ENCODE measurements at places on chromosomes 16 and 17. TPM values are rescaled to one million over a fixed set of nuclear protein-coding genes. Genes with fewer than 3 reads are reported as not detected.

ADAP2 gene
- total RNA-seq: 0.65 TPM

AANAT gene
- total RNA-seq: not detected

TBC1D3 gene
- not detected for total RNA-seq

SLC25A39 gene
- 107 TPM for total RNA-seq

SOX15 gene
- 0.71 TPM for total RNA-seq

GNG13 gene
- not detected for total RNA-seq

GRCh38 chr16:72291531-72291981 is 119.6 kb upstream of the PMFBP1 start:
- H3K36me3 ChIP-seq: no peaks in the 10 kb centered on the region
- H3K4me1 ChIP-seq: no peaks in the 10 kb centered on the region
- no peak for DNase-seq
- H3K27ac ChIP-seq: no peak overlapping the region
- no peaks in the 10 kb centered on the region for H3K27me3 ChIP-seq

GRCh38 chr17:57502811-57503241 is 242.3 kb downstream of the CCDC182 start:
- H3K4me1 ChIP-seq: peaks cover 10% of the 10 kb centered on the region
- no peak overlapping the region for H3K4me3 ChIP-seq

- no peak for DNase-seq
- no peaks in the 10 kb centered on the region for H3K27me3 ChIP-seq
- H3K4me3 ChIP-seq: no peak overlapping the region
- H3K27ac ChIP-seq: no peak overlapping the region
- no peaks in the 10 kb centered on the region for H3K36me3 ChIP-seq
Measured at GRCh38 chr16:13992322-13992721, 72.4 kb downstream of the ERCC4 start.

GRCh38 chr17:81157848-81158687 is 7.2 kb upstream of the PVALEF start:
- H3K27ac ChIP-seq: no peak overlapping the region
- no peak for DNase-seq
- H3K27me3 ChIP-seq: no peaks in the 10 kb centered on the region
- no peak overlapping the region for H3K4me3 ChIP-seq
- H3K36me3 ChIP-seq: no peaks in the 10 kb centered on the region

DNA sequence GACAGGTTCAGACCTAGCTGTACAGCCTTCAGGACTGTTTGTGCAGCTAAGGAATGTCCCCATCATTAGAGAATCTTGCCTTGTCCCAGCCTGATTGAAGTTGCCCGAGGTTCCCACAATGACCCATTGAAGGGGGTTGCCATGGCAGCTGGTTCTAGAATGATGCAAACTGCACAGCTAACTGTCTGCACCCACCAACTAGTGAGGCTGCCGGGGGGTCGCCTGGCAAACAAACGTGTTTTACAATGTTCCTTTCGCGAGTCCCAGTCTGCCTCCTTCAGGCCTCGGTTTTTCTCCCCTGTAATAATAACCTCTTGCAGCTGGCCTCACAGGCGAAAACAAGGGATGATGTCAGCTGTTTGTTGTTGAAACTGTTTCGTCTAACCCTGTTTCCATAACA is 5.5 kb downstream of the C16orf96 start:
- no peaks in the 10 kb centered on the region for H3K27me3 ChIP-seq
- no peak overlapping the region for H3K4me3 ChIP-seq
- H3K36me3 ChIP-seq: no peaks in the 10 kb centered on the region
- H3K27ac ChIP-seq: no peak overlapping the region
- no peak for DNase-seq
- peaks cover 2% of the 10 kb centered on the region for H3K4me1 ChIP-seq

GRCh38 chr16:56889206-56889605 is 24.2 kb downstream of the SLC12A3 start:
- no peaks in the 10 kb centered on the region for H3K27me3 ChIP-seq
- no peak overlapping the region for H3K4me3 ChIP-seq
- no peak overlapping the region for H3K27ac ChIP-seq
- no peak for DNase-seq
- no peaks in the 10 kb centered on the region for H3K36me3 ChIP-seq

DNA sequence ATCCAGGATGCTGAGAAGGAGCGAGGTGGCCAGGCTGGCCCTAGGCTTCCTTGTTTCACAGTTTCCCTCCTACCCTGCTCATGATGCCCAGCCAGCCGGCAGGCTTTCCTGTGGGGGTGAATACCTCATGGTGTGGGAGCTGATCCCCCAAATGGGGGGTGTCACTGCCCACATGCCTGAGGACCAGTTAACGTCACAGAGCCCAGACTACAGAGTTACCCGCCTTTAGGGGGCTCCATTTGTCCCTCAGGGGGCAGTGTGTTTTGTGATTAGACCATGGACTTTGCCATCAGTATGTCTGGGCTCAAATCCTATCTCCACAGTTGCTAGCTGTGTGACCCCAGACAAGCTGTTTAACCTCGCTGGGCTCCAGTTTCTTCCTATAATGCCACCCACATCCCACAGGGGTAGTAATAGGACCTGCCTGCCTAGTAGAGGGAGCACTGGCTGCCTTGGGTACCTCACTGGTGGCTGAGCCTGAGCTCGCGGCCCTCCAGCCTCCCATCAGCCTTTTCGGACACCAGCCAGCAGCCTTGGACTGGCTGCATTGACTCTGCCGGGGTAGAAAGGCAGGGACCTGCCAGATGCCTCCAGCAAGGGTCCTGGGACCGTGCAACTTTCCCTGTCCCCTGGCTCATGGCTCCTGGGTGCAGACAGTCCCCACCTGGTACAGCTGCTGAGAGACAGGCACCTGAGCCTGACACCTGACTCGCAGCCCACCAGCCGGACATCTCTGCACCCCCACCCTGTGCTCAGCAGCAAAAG is 87.5 kb upstream of the GSE1 start:
- DNase-seq: no peak
- H3K27ac ChIP-seq: no peak overlapping the region
- H3K27me3 ChIP-seq: no peaks in the 10 kb centered on the region

GRCh38 chr16:84084570-84085270 is 32.0 kb downstream of the MBTPS1 start:
- peaks cover 44% of the 10 kb centered on the region for H3K36me3 ChIP-seq
- H3K4me3 ChIP-seq: no peak overlapping the region
- H3K27ac ChIP-seq: no peak overlapping the region
- H3K27me3 ChIP-seq: no peaks in the 10 kb centered on the region

- DNase-seq: peak; percentile 83
- H3K4me3 ChIP-seq: no peak overlapping the region
- H3K36me3 ChIP-seq: no peaks in the 10 kb centered on the region
- no peaks in the 10 kb centered on the region for H3K27me3 ChIP-seq
- peak overlapping the region; percentile 80 for H3K27ac ChIP-seq
Measured at GRCh38 chr17:47720754-47721533, 12.1 kb upstream of the TBX21 start.

GRCh38 chr17:20032636-20033035 is 23.5 kb downstream of the SPECC1 start:
- no peak overlapping the region for H3K4me3 ChIP-seq
- no peaks in the 10 kb centered on the region for H3K36me3 ChIP-seq
- H3K27ac ChIP-seq: no peak overlapping the region
- H3K4me1 ChIP-seq: peaks cover 5% of the 10 kb centered on the region
- DNase-seq: no peak
- peaks cover 17% of the 10 kb centered on the region for H3K27me3 ChIP-seq

DNA sequence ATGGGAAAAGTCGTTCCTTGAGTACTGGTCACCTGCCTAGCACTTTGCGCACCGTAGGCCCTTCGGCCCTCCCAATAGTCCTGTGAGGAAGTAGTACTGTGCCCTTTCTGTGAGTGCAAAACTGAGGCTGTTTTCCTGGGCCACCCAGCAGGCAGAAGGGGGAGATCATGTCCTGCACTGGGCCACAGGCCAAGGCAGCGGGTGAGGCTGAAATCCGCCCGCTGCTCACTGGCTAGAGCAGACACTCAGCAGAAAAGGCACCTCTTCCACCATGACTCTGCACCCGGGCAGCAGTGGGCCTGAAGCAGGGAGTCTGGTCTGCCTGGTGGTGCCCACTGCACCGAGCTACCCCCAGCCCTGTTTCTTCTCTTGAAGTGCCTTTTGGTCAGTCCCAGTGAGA is 20.2 kb downstream of the METTL22 start:
- no peak overlapping the region for H3K27ac ChIP-seq
- H3K4me1 ChIP-seq: peaks cover 22% of the 10 kb centered on the region
- H3K27me3 ChIP-seq: no peaks in the 10 kb centered on the region
- DNase-seq: no peak
- peaks cover 54% of the 10 kb centered on the region for H3K36me3 ChIP-seq

DNA sequence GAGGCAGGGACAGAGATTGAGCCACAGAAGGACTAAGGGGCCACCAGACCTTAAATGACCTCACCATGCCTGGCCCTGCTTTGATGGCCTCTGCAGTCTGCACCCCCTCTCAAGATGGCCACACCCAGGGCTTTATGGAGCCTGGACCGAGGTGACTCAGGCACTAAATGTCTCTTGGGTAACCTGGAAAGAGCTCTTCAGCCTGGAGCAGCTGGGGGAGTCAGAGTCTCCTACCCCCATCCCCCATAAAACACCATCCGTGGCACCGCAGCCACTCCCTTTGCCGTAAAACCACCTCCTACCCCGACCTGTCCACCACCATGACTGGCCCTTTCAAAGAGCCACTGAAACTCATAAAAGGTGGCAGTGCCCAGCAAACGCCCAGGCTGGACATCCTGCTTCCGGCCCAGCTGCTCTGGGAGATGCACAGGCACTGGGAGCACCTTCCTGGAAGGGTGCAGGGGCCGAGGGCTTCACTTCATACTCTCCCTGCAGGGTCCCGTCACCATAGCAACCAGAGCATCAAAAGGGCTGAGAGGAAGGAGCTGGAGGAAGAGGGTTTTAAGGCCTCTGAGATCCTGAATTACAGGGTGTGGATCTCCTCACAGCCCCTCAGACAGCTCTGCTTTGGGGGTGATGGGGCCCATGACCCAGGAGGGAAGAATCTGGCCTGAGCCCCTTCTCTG is 22.3 kb downstream of the FOXN1 start:
- peaks cover 1% of the 10 kb centered on the region for H3K27me3 ChIP-seq
- no peaks in the 10 kb centered on the region for H3K36me3 ChIP-seq
- no peak overlapping the region for H3K4me3 ChIP-seq
- DNase-seq: no peak

GRCh38 chr16:75380870-75381269 is 52.4 kb downstream of the CFDP1 start:
- H3K4me1 ChIP-seq: peaks cover 36% of the 10 kb centered on the region
- peak overlapping the region; percentile 50 for H3K4me3 ChIP-seq
- H3K27me3 ChIP-seq: peaks cover 46% of the 10 kb centered on the region

DNA sequence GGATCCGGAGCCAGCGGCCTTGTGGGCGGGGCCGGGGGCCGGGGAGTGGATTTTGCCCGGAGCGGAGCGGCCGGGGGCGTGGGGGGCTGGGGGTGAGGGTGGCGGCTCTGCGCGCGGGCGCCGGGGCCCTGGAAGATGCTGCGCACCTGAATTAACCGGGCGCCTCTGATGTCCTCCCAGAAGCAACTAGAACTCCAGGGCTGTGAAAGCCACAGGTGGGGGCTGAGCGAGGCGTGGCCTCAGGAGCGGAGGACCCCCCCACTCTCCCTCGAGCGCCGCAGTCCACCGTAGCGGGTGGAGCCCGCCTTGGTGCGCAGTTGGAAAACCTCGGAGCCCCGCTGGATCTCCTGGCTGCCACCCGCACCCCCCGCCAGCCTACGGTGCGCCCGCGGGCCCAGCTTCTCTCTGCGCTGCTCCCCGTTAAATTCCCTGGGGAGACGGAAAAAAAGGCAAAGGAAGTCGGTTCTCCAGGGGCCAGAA is 549 bp downstream of the SLC26A11 start:
- H3K4me1 ChIP-seq: peaks cover 23% of the 10 kb centered on the region
- peak overlapping the region; percentile 71 for H3K27ac ChIP-seq
- no peak for DNase-seq
- H3K36me3 ChIP-seq: peaks cover 8% of the 10 kb centered on the region

GRCh38 chr17:28570716-28571360 is 486 bp downstream of the PIGS start:
- peak; percentile 62 for DNase-seq
- no peaks in the 10 kb centered on the region for H3K27me3 ChIP-seq
- peak overlapping the region; percentile 95 for H3K4me3 ChIP-seq

DNA sequence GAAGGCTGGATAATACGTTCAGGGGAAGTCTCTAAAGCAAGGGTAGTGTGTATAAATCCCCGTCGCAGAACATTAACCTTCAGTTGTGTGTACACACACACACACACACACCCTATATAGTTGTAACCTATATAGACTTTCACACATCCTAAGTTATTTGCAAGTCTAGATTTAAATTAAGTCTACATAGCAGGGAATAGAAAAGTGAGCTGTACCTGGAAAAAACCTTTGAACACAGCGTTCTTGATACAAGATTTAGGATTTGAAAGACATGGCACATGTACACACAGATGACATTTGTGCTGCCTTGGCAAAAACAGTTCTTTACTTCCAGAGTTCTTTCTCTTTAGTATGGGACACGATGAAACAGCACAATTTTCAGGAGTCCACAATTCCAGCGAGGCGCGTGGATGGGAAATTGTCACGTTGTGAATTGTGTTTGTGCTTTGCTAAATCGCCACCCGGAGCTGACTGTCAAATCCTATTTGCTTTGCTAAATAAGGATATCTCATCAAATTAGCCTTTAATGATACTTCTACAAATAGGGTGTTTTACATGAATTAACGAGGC is 233.9 kb downstream of the MRTFB start:
- no peak overlapping the region for H3K27ac ChIP-seq
- H3K36me3 ChIP-seq: no peaks in the 10 kb centered on the region
- DNase-seq: no peak
- no peak overlapping the region for H3K4me3 ChIP-seq
- H3K27me3 ChIP-seq: peaks cover 33% of the 10 kb centered on the region
- H3K4me1 ChIP-seq: peaks cover 40% of the 10 kb centered on the region

GRCh38 chr16:72198021-72198711 is 26.2 kb upstream of the PMFBP1 start:
- H3K27me3 ChIP-seq: no peaks in the 10 kb centered on the region
- peaks cover 9% of the 10 kb centered on the region for H3K4me1 ChIP-seq
- no peak overlapping the region for H3K27ac ChIP-seq
- DNase-seq: no peak
- H3K36me3 ChIP-seq: no peaks in the 10 kb centered on the region

GRCh38 chr17:32007463-32008298 is 498 bp downstream of the LRRC37B start:
- peak; percentile 51 for DNase-seq
- no peaks in the 10 kb centered on the region for H3K27me3 ChIP-seq
- H3K27ac ChIP-seq: peak overlapping the region; percentile 91
- H3K4me3 ChIP-seq: peak overlapping the region; percentile 84

- peaks cover 7% of the 10 kb centered on the region for H3K4me1 ChIP-seq
- H3K27ac ChIP-seq: no peak overlapping the region
- H3K4me3 ChIP-seq: no peak overlapping the region
Measured at GRCh38 chr16:29868396-29869009, 5.5 kb upstream of the CDIPT start.

- no peaks in the 10 kb centered on the region for H3K36me3 ChIP-seq
- no peak overlapping the region for H3K4me3 ChIP-seq
- H3K4me1 ChIP-seq: no peaks in the 10 kb centered on the region
Measured at GRCh38 chr17:10380631-10381408, 8.0 kb upstream of the MYH13 start.

Data from activated CD4-positive, alpha-beta T cell treated with anti-CD3 and anti-CD28 coated beads, Interleukin-2, amount 10 ng/mL, durations not matched to agents 7 days and 5 days (primary cell).